ENCODE measurements at places on chromosomes 7 and 10.
A peak's percentile ranks its signal among the peaks of the same experiment; 100 is the strongest.

- DNase-seq: no peak
Measured at GRCh38 chr7:32163141-32163806, 93.1 kb upstream of the PDE1C start.

DNA sequence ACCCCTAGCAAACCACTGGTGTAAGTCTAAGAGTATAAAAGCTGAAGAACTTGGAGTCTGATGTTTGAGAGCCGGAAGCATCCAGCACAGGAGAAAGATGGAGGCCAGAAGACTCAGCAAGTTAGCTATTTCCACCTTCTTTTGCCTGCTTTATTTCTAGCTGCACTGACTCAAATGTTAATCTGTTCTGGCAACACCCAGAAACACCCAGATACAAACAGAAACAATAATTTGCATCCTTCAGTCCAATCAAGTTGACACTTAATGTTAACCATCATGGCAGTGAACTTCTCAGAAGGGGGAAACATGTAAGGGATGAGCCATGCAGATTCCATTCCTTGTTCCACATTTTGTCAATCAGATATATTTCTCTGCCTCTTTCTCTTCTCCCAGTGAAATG lies 101.8 kb upstream of the FERD3L start:
- DNase-seq: no peak

GRCh38 chr10:120891365-120891764 lies 40.2 kb downstream of the WDR11 start:
- DNase-seq: no peak

DNA sequence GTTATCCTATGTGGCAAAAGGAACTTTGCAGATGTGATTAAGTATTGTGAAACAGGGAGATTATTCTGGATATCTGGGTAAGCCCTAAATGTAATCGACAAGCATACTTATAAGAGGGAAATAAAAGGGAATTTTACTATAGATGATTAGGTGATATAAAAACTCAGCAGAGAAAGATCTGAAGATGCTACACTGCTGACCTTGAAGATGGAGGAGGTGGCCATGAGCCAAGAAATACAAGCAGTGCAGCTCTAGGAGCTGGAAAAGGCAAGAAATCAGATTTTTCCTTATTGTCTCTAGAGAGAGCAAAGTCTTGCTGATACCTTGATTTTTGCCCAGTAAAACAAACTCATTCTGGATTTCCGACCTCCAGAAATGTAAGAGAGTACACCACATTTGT lies 67.7 kb downstream of the BRAF start:
- DNase-seq: no peak

- DNase-seq: peak; percentile 90
Measured at GRCh38 chr7:12715372-12716133, 28.1 kb downstream of the ARL4A start.

DNA sequence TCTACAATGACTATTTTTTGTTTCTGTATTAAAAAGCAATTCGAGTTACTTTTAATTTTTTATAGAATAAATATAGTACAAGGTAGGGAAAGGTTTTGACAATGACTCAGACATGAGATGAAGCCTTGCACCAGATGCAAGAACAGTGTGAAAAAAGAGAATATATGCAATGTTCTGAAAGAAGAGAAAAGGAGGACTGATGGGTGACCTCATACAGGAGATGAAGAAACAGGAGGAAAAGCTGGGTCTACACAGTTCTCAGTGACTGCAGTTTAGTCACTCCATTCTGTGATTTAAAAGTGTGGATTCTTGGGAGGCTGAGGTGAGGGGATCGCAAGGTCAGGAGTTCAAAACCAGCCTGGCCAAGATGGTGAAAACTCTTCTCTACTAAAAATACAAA lies 38.3 kb upstream of the YAE1 start:
- no peak for DNase-seq

DNA sequence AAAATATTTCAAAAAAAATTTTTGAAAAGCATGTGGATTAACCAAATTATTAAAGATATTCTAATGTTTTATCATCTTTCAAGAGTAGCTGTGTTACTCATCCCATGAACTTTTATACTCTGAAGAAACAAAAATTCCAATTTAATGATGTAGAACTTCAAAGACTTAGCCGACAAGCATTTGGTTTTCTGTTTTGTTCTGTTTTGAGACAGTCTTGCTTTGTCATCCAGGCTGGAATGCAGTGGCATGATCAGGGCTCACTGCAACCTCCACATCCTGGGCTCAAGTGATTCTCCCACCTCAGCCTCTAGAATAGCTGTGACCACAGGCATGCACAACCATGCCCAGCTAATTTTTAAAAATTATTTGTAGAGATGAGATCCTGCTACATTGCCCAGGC lies 17.8 kb upstream of the LCOR start:
- DNase-seq: no peak

- DNase-seq: no peak
Measured at GRCh38 chr7:156055206-156055822, 243.1 kb upstream of the SHH start.

DNA sequence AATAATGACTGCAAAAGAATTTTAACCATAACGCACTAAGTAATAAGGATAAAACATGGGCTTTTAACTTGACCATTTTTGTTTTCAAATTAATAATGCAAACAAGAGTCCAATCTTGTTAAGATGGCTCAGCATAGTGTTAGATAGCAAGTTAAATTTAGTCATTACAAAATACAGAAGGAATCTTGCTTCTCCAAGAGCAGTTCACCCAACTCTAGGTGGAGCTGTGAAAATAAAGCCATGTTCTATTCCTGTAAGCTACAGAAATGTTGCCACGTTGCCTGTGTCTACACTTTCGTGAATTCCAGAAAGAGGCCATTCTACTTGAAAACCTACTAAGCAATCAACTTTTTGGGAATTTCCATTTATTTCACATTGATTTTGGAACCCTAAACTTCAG lies 191.9 kb downstream of the SFMBT2 start:
- no peak for DNase-seq

- DNase-seq: no peak
Measured at GRCh38 chr7:149489391-149490024, 8.1 kb downstream of the ZNF746 start.

- peak; percentile 79 for DNase-seq
Measured at GRCh38 chr7:41779918-41780317, 77.0 kb upstream of the INHBA start.

GRCh38 chr10:92574548-92575261 lies 812 bp upstream of the IDE start:
- no peak for DNase-seq

DNA sequence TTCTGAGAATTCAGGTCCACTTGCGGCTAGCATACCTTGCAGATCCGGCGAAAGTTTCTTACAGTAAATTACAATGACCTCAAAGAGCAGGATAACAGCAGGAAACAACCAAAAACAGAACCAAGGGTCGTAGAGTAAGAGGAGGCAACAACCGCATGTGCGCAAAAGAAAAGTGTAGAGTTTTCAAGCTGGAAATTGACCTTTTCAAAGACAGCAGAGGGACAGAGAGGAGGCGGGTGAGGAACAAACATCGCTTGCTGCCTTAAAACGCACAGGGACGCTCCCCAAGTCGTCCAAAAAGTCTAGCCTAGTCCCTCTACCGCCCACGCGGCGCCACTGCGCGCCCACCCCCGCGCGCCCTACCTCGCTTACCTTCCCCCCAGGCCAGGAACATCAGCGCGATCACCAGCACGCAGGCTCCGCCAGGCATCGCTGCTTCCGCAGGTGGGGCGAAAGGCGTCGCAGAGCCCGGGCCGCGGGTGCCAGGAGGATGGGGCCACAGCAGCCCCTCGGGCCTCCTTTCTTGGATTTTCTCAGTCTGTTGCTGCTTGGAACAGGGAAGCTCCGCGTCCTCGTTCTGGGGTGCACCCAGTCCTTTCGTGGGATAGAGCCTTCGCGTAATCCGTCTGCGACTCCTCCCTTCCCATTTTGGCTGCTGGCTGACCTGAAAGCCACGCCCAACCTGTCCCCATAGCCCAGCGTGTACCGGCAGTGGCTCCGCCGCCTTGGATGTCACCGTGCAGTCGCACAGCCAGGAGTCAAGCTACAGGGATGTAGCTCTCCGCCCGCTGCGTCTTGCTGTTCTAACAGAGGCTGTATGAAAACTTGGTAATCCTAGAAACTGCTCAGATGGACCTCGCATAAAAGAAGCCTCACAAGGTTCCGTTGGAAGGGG lies at the start of gene VWDE:
Gene VWDE, minus strand, starts transcription at position 579 of the 895 bp plus-strand sequence. Its CDS starts 149 bp downstream, at position 430.
- DNase-seq: peak; percentile 91

DNA sequence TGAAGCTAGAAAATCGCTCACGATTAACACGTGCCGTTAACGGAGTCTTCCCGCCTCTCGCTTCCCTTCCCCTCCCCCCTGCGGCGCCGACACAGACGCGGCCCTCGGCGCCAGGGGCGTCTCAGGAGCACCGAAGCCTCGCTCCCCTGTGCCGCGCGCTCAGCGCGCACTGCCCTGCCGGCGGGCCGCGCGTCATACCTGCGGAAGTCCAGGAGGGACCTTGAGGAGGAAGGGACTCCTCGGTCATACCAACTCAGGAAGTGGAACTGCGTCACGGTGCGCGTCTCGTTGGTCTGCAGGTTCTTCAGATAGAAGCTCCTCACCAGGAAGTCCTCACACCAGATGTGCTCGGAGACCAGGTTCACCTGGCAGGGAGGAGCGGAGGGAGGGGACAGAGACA lies 239.6 kb downstream of the DNAJB6 start:
- no peak for DNase-seq

GRCh38 chr10:133180965-133181639 lies 21.1 kb downstream of the KNDC1 start:
- no peak for DNase-seq

- no peak for DNase-seq
Measured at GRCh38 chr7:45661302-45661995, 87.3 kb downstream of the ADCY1 start.

DNA sequence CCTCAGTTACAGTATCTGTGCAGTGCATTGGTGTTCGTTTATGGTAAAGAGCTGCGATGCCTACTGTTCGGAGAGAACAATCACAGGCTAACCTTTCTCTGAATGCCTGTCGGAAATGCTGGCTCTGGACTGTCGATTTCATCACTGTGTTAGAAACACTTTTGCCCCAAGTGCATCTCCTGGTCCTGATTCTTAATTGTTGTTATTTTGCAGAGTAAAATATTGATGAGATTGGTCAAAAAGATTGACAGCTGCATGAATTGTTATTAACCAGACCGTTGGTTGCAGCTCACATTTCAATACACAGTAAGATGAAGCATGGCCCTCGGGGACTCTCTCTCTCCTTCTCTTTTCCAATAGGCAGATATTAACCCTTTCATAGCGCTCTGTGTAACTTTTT lies 557.4 kb upstream of the ADARB2 start:
- no peak for DNase-seq

All from KBM-7 (cell line).